ENCODE measurements at places on chromosomes 7 and 10.

GRCh38 chr7:279821-280220 is 10.1 kb upstream of the FOXL3 start:
- no peaks in the 10 kb centered on the region for H3K27me3 ChIP-seq
- no peak for DNase-seq
- H3K36me3 ChIP-seq = no peaks in the 10 kb centered on the region
- H3K4me1 ChIP-seq = no peaks in the 10 kb centered on the region
- no peak overlapping the region for H3K27ac ChIP-seq

- H3K4me1 ChIP-seq = no peaks in the 10 kb centered on the region
- no peak overlapping the region for H3K27ac ChIP-seq
Observed at GRCh38 chr10:79031723-79032122, 37.0 kb upstream of the ZMIZ1 start.

DNA sequence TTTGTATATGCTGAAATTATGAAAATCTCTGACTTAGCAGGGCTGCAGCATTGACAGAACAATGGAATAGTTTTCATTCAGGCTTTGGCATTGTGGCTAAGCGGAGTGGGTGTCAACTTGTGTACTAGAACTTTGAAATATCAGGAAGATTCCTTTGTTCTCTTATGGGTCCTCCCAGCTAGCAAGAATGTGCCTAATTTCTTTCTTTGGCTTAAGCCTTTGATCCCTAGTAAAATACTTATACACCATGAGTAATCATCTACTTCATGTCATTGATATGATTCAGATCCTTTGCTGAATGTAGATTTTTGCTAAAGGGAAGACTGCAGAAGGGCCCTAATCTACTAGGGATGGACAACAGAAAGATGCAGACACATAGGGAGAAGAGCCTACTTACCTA is 6.2 kb downstream of the AVL9 start:
- H3K27ac ChIP-seq = no peak overlapping the region
- no peaks in the 10 kb centered on the region for H3K27me3 ChIP-seq
- peaks cover 32% of the 10 kb centered on the region for H3K4me1 ChIP-seq
- no peak for DNase-seq
- H3K4me3 ChIP-seq = no peak overlapping the region
- no peaks in the 10 kb centered on the region for H3K36me3 ChIP-seq

- peaks cover 4% of the 10 kb centered on the region for H3K27me3 ChIP-seq
- no peak overlapping the region for H3K27ac ChIP-seq
- no peaks in the 10 kb centered on the region for H3K4me1 ChIP-seq
- no peak overlapping the region for H3K4me3 ChIP-seq
- DNase-seq = no peak
Observed at GRCh38 chr7:50140688-50141087, 47.6 kb upstream of the ZPBP start.

- H3K36me3 ChIP-seq = no peaks in the 10 kb centered on the region
- H3K27ac ChIP-seq = no peak overlapping the region
- no peak overlapping the region for H3K4me3 ChIP-seq
- H3K4me1 ChIP-seq = no peaks in the 10 kb centered on the region
- DNase-seq = no peak
Observed at GRCh38 chr7:82823073-82823472, 339.6 kb downstream of the PCLO start.

DNA sequence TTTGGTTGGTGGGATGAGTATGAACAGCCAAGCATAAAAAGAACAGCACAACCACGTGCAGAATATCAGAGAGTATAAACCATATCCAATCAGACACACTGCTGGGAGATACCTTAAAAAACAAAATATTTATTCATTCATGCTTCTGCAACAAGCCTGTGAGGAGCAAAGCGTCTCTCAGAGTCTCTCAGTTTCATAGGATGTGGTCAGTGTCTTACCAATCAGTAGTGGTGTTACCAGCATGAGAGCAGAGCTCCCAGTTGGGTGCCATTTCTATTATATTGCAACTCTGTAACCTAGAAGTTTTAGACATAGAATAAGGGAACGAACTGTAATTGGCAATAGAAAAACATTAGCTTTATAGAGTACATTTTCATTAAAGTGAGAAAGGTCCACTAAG is 445.9 kb upstream of the LRRN3 start:
- H3K27ac ChIP-seq = no peak overlapping the region
- no peaks in the 10 kb centered on the region for H3K27me3 ChIP-seq
- no peaks in the 10 kb centered on the region for H3K4me1 ChIP-seq
- DNase-seq = no peak

DNA sequence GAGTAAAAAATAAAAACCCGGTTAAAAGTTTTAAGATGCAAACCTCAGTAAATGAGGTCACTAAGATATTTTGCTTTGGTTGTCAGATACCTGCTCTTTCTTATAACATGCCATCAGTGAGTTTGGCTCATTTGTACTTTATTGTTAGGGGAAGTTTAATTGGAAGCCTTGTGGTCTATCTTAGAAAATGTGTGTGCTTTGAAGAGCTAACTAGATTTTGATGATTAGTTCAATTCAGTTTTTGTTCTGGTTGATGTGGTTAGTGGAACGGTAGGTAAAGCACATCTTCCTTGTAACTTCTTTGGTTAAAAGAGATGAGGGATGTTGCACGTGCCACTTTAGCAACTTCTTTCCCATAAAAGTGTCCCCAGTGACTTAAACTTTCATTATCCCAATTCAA is 353.4 kb upstream of the GALNT17 start:
- H3K36me3 ChIP-seq = peaks cover 36% of the 10 kb centered on the region
- H3K4me3 ChIP-seq = no peak overlapping the region
- H3K27me3 ChIP-seq = no peaks in the 10 kb centered on the region
- DNase-seq = no peak

DNA sequence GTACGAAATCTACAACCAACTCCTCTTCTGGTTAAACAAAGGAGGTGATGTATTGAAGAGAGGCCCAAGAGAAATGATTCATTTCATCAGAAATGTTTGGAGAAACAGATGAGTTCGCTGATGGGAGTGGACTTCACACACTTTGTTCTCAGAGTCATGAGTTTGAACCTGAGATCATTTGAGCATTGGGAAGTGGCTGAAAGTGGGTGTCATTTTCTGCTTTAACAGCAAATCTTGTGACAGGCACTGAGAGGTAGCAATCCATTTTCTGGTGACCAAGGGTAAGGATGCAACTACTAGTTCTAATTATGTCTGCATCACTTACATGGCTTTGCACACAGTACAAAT is 51.4 kb downstream of the RBM20 start:
- H3K27me3 ChIP-seq = no peaks in the 10 kb centered on the region
- DNase-seq = no peak
- H3K36me3 ChIP-seq = no peaks in the 10 kb centered on the region
- H3K4me1 ChIP-seq = peaks cover 19% of the 10 kb centered on the region
- H3K4me3 ChIP-seq = no peak overlapping the region

DNA sequence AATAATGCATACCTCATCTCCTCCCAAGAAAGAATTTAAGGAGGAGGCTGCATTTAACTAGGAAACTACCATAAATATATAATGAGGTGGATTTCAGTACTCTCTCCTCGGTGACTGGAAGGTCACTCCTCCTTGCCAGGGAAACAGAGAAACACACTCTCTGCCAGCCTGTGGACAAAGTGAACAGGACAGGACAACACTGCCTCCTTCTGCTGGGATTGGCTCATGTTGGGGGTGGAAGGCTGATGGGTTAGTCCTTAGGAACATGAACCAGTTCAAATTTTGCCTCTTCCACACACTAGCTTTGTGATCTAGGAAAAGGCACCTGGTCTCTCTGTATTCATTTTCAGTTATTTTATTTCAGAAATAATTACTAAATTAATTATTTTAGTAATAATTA is 50.6 kb upstream of the STEAP4 start:
- no peaks in the 10 kb centered on the region for H3K4me1 ChIP-seq
- no peaks in the 10 kb centered on the region for H3K36me3 ChIP-seq
- H3K4me3 ChIP-seq = no peak overlapping the region
- no peak overlapping the region for H3K27ac ChIP-seq
- H3K27me3 ChIP-seq = no peaks in the 10 kb centered on the region
